Neuronal stem cell (in vitro differentiated cells): ENCODE measurements at places on chromosomes 4 and X.

DNA sequence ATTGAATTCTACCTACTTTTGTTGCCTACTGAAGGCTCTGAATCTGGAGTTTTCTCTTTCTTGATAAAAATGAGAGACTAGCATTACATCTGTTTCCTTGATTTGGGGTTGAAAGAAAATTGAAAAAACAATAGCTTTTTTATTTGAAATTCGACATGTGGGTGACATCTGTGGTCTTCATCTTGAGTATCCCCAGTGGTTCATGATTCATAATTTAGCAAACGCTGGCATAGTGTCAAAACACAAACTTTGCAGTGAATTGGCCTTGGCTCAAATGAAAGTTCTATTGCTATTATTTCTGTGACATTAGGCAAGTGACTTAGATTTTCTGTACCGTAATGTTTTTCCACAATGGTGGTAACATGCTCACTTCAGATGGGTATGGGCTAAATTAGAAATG lies 747.6 kb downstream of the PCDH7 start:
- no peaks in the 10 kb centered on the region for H3K36me3 ChIP-seq
- DNase-seq = no peak
- no peaks in the 10 kb centered on the region for H3K27me3 ChIP-seq
- no peak overlapping the region for H3K27ac ChIP-seq
- H3K4me3 ChIP-seq = no peak overlapping the region

DNA sequence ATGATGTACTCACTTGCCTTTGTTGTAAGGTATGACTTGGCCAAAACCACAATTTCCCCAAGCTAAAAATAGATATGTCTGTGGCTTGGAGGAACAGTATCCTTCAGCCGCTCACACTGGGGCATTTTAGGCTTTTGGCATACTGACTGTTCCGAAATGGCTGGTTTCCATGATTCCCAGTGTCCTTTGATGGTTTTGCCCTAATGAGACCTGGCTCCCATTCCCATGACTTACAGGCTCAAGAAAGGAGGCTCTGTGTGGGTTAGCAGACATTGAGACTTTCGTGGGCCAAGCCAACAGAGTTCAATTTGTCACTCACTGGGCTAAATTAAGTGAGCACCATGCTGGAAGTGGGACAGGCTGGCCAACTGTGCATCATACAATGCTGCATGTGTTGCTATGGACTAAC lies 150.6 kb downstream of the CEP135 start:
- no peak overlapping the region for H3K27ac ChIP-seq
- H3K4me1 ChIP-seq = peaks cover 4% of the 10 kb centered on the region
- H3K27me3 ChIP-seq = no peaks in the 10 kb centered on the region
- no peaks in the 10 kb centered on the region for H3K36me3 ChIP-seq

GRCh38 chr4:82811838-82812341 lies 13.3 kb upstream of the SCD5 start:
- no peak overlapping the region for H3K4me3 ChIP-seq
- peaks cover 10% of the 10 kb centered on the region for H3K4me1 ChIP-seq
- H3K27me3 ChIP-seq = no peaks in the 10 kb centered on the region
- peak overlapping the region; percentile 39 for H3K27ac ChIP-seq

GRCh38 chr4:46393606-46394005 lies 3.7 kb upstream of the GABRA2 start:
- peaks cover 39% of the 10 kb centered on the region for H3K27me3 ChIP-seq
- peaks cover 3% of the 10 kb centered on the region for H3K4me1 ChIP-seq
- no peaks in the 10 kb centered on the region for H3K36me3 ChIP-seq
- H3K4me3 ChIP-seq = no peak overlapping the region
- DNase-seq = no peak
- no peak overlapping the region for H3K27ac ChIP-seq

- H3K4me1 ChIP-seq = no peaks in the 10 kb centered on the region
- no peak for DNase-seq
- H3K36me3 ChIP-seq = no peaks in the 10 kb centered on the region
- no peaks in the 10 kb centered on the region for H3K27me3 ChIP-seq
- H3K4me3 ChIP-seq = no peak overlapping the region
Observed at GRCh38 chr4:31283679-31284078, 563.5 kb downstream of the PCDH7 start.

DNA sequence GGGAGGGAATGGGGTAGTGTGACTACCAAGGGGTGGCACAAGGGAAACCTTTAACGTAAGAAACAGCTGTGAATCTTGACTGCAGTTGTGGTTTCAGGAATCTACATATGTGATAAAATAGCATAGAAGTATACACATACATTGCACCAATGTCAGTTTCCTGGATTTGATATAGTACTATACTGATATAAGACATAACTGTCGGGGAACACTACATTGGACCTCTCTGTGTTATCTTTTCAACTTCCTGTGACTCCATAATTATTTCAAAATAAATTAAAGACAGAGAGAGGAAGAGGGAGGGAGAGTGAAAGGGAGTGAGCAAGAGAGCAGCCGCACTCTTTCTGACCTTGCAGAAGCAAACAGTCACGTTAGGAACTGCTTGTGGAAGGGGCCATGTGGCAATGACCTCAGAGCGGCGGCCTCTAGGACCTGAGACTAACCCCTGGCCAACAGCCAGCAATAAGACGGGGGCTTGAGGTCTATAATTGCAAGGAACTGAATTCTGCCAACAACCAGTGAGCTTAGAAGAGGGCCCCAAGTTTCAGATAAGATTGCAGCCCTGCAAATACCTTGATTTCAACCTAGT lies 47.4 kb downstream of the NALF2 start:
- H3K27ac ChIP-seq = no peak overlapping the region
- H3K36me3 ChIP-seq = no peaks in the 10 kb centered on the region
- no peak overlapping the region for H3K4me3 ChIP-seq

DNA sequence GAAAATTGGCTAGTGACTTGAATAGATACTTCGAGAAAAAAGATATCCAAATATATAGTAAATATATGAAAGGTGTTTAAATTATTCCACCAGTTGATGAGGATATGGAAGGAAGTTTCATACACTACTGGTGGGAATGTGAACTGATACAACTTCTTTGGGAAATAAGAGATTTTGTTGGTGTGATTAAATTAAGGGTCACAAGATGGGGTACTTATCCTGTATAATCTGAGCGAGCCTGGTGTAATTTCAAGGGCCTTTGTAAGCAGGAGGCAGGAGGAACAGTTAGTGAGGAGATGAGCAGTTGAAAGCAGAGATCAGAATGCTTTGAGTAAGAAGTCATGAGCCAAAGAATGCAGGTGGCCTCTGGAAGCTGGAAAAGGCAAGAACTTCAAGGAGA lies 192.2 kb downstream of the KCTD8 start:
- H3K4me3 ChIP-seq = no peak overlapping the region
- H3K36me3 ChIP-seq = no peaks in the 10 kb centered on the region
- no peaks in the 10 kb centered on the region for H3K4me1 ChIP-seq
- H3K27ac ChIP-seq = no peak overlapping the region
- H3K27me3 ChIP-seq = no peaks in the 10 kb centered on the region
- DNase-seq = peak; percentile 15

GRCh38 chrX:46994096-46994495 lies 81.9 kb downstream of the JADE3 start:
- H3K4me1 ChIP-seq = peaks cover 3% of the 10 kb centered on the region
- no peak overlapping the region for H3K4me3 ChIP-seq
- H3K27me3 ChIP-seq = no peaks in the 10 kb centered on the region
- no peak overlapping the region for H3K27ac ChIP-seq

GRCh38 chrX:112851806-112852205 lies 11.2 kb upstream of the AMOT start:
- no peak for DNase-seq
- H3K36me3 ChIP-seq = no peaks in the 10 kb centered on the region
- no peaks in the 10 kb centered on the region for H3K4me1 ChIP-seq
- no peaks in the 10 kb centered on the region for H3K27me3 ChIP-seq
- H3K4me3 ChIP-seq = no peak overlapping the region

GRCh38 chr4:113382704-113383103 lies 333.3 kb downstream of the ANK2 start:
- no peak overlapping the region for H3K4me3 ChIP-seq
- no peak overlapping the region for H3K27ac ChIP-seq
- H3K4me1 ChIP-seq = no peaks in the 10 kb centered on the region

- no peaks in the 10 kb centered on the region for H3K4me1 ChIP-seq
- no peak overlapping the region for H3K27ac ChIP-seq
Observed at GRCh38 chr4:157591245-157591644, 370.7 kb downstream of the GRIA2 start.

DNA sequence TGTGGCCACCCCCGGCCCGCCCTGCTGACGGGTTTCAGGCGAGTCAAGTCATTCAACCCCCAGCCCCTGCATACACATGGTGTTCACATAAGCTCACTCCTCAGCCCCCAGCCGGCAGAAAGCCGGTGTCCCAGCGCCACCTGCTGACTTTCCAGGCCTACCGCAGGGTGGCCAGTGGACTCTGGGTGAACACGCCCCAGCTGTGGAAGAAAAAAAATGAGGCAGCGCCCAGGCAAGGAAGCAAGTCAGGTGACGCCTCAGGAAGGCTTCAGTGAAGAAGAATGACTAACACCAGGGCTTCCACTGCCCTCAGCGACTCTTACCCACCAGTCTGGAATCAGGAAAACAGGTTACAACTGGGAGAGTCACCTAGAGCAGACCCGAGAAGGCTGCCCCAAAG lies 15.8 kb downstream of the BCAP31 start:
- no peak for DNase-seq
- no peak overlapping the region for H3K4me3 ChIP-seq
- H3K4me1 ChIP-seq = no peaks in the 10 kb centered on the region
- no peaks in the 10 kb centered on the region for H3K27me3 ChIP-seq

GRCh38 chrX:85309717-85310116 lies 65.9 kb downstream of the ZNF711 start:
- no peaks in the 10 kb centered on the region for H3K36me3 ChIP-seq
- H3K27me3 ChIP-seq = no peaks in the 10 kb centered on the region
- H3K4me3 ChIP-seq = no peak overlapping the region
- no peak for DNase-seq
- H3K27ac ChIP-seq = no peak overlapping the region
- no peaks in the 10 kb centered on the region for H3K4me1 ChIP-seq

- H3K4me1 ChIP-seq = peaks cover 2% of the 10 kb centered on the region
- no peak overlapping the region for H3K4me3 ChIP-seq
Observed at GRCh38 chrX:133999031-133999705, 13.8 kb upstream of the GPC3 start.

- no peak overlapping the region for H3K4me3 ChIP-seq
- H3K27ac ChIP-seq = no peak overlapping the region
- H3K36me3 ChIP-seq = peaks cover 74% of the 10 kb centered on the region
- no peak for DNase-seq
- H3K27me3 ChIP-seq = no peaks in the 10 kb centered on the region
Observed at GRCh38 chr4:2484993-2485392, 16.1 kb downstream of the RNF4 start.

GRCh38 chr4:70725633-70726032 lies 3.9 kb downstream of the RUFY3 start:
- no peak overlapping the region for H3K27ac ChIP-seq
- peaks cover 9% of the 10 kb centered on the region for H3K4me1 ChIP-seq
- no peak for DNase-seq
- H3K4me3 ChIP-seq = no peak overlapping the region
- H3K27me3 ChIP-seq = no peaks in the 10 kb centered on the region

DNA sequence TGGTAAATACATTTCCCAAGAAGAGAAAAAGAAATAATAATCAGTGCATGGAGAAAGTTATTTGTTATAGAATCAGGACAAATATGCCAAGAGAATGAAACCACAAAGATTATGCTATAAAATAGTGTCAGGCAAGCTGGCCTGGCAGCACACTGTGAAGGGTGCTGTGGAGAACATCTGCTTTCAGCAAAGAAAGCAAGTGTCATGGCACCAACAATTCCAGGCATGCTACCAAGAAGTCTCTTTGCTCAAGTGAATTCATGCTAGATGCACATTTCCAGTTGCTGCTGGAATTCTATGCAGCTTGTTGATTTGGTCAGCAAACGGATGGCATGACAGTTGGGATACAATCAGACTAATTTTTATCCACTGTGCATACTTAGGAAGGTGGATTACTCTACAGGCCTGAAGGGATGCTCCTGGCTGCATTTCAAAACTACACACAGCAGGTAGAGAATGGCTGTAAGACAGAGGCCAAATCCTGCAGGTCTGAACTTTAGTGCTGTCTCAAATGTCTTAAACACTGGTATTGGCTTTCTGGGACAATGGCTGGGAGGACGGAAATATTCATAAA lies 154.6 kb upstream of the FAT1 start:
- no peak for DNase-seq
- H3K27me3 ChIP-seq = no peaks in the 10 kb centered on the region
- H3K4me1 ChIP-seq = no peaks in the 10 kb centered on the region

GRCh38 chr4:109764376-109764775 lies 34.5 kb upstream of the PLA2G12A start:
- H3K27ac ChIP-seq = no peak overlapping the region
- H3K4me1 ChIP-seq = no peaks in the 10 kb centered on the region
- no peak for DNase-seq
- no peak overlapping the region for H3K4me3 ChIP-seq
- H3K27me3 ChIP-seq = no peaks in the 10 kb centered on the region

DNA sequence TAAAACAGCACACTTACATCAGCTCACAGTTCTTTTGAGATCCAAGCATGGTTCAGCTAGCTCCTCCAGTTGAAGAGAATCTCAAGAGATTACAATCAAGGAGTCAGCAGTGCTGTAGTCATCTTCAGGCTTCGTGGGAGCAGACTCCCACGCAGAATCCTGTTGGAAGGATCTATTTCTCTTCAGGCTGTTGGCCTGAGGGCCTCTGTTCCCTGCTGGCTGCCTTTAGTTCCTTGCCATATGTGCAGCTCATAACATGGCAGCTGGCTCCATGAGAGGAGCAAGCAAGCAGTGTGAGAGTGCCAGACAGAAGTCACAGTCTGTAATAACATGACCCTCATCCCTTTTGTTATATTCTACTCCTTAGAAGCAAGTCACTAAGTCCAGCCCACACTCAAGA lies 168.6 kb downstream of the COX18 start:
- H3K4me3 ChIP-seq = no peak overlapping the region
- no peaks in the 10 kb centered on the region for H3K36me3 ChIP-seq
- H3K27ac ChIP-seq = no peak overlapping the region
- no peaks in the 10 kb centered on the region for H3K27me3 ChIP-seq

DNA sequence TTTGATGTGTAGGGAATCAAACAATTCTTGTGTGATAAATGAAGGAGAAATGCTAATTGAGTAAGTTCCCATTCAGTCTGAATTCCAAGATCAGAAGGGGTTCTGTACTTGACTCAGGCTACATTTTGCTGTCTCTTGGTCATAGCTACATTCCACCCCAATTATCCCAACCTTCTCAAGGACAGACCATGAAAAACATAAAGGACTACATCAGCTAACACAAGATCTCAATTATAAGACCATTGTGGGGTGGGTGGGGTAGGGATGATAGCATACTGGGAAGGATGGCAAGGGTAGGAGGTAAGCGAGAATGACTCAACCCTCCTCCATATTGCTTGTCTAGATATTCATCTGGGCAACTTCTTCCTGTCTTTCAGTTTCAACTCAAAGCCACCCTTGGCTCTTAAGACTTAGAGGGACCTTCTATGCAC lies 87.4 kb upstream of the ETNPPL start:
- no peaks in the 10 kb centered on the region for H3K27me3 ChIP-seq
- H3K36me3 ChIP-seq = no peaks in the 10 kb centered on the region

DNA sequence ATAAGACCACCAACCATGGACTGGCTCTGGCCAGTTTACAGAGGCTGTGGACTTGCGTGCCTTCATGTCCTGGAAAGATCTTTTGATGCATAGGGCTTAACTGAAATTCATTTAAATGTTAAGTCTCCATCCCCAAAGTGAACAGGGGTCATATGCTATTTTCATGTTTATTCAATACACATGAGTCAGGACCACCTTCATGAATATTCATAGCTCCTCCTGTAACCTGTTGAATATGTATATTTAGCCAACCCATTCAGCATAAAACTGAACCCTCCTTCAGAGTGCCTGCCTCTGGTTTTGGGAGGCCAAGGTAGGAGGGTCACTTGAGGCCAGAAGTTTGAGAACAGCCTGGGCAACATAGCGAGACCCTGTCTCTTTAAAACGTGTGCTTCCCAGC lies 7.1 kb downstream of the CTPS2 start:
- no peak for DNase-seq
- no peak overlapping the region for H3K4me3 ChIP-seq
- H3K36me3 ChIP-seq = peaks cover 46% of the 10 kb centered on the region
- H3K4me1 ChIP-seq = no peaks in the 10 kb centered on the region
- no peak overlapping the region for H3K27ac ChIP-seq
